Inflammatory macrophage (primary cell): ENCODE measurements at places on chromosomes 2 and 18.
A peak's percentile ranks its signal among the peaks of the same experiment; 100 is the strongest.

- no peak for DNase-seq
Observed at GRCh38 chr18:7793100-7793499, 226.0 kb downstream of the PTPRM start.

GRCh38 chr2:198490748-198491147, 686.4 kb downstream of the PLCL1 start:
- no peak for DNase-seq

GRCh38 chr2:60329225-60329624, 224.2 kb downstream of the BCL11A start:
- DNase-seq, result no peak

- peak; percentile 77 for DNase-seq
Observed at GRCh38 chr2:203909261-203909967, 27.1 kb upstream of the ICOS start.

DNA sequence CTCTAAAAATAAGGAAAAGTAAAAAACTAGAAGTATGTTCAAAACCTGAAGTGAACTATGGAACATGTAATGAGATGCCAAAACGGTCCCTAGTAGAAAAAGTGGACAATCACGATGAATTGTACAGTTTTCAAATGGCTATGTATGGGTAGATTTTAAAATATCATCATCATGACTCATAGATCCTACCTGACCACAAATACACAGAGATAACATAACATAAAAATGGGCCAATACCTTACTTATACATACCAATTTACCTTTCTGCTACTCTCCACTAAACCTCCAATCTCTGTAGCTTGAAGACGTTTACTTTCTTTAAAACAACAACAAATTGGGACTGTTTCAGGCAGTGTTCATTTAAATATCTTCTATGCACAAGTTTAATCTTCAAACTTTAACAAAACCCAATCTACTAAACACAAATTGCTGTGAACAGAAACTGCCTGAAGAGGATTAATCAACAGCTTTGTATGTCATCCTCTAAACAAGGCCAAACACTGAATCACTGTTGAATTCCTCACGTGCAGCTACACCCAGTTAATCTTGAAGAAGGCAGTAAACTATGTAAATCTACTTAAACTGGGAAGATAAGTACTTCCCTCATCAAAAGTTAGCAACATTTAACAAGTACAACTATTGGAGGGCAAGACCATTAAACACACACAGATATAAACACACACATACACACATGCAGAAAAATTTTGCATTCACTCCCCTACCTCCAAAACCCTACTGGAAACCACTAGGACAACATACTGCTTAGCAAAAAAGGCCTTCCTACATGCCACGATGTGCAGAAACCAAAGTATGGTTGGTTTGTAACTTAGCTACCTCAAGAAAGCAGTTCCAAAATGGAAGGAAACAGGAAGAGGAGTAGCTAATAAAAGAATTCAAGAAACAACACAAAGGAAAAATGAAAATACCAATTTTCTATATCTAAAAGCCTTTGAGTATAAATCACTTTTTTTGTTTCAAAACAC, 90.3 kb downstream of the RBMS1 start:
- no peak for DNase-seq

- DNase-seq, result no peak
Observed at GRCh38 chr18:51430538-51430937, 233.1 kb upstream of the MEX3C start.

DNA sequence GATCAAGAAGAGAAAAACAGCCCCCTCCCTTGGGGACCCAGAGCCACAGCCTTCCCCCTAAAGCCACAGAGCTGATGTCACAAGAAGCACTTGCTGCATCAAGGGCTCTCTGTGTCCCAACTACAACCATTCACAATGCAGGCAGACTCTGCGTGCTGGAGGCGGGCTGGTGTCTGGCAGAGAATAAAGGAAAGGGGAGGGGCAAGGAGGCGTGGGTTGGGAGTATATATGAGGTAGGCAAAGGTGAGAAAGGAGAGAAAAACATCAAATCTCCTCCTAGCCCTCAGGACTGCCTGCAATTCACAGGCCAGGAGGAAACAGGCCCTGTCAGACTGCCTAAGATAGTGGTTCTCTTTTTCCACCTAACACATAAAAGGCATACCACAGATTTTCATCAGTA, 48.8 kb upstream of the IHH start:
- peak; percentile 42 for DNase-seq

- no peak for DNase-seq
Observed at GRCh38 chr2:238893349-238894000, 45.6 kb downstream of the TWIST2 start.

GRCh38 chr2:96144481-96145035, 682 bp downstream of the DUSP2 start:
- DNase-seq, result peak; percentile 27

DNA sequence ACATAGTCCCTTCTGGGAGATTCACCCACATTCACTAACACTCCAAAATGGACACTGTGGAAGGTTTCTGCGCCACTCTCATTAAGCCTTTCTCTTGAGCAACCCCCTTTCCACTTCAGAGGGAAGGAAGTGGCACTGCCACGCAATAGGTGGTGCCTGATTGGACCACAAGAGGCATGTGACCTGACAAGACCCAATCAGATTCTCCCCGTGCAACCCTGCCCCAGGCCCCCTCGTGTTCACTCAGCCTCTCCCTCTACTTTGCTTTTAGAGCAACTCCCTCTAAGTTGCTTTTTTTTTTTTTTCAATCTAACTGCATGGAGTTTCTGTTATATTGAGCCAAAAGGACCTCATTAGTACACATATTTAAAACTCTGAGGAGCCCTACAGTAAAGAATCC, 158.0 kb downstream of the EN1 start:
- DNase-seq, result no peak

GRCh38 chr18:58781627-58782194, 83.0 kb upstream of the ZNF532 start:
- peak; percentile 82 for DNase-seq

GRCh38 chr2:177165061-177165583, 47.5 kb upstream of the HNRNPA3 start:
- peak; percentile 46 for DNase-seq

- no peak for DNase-seq
Observed at GRCh38 chr2:241034490-241035141, 36.2 kb downstream of the SNED1 start.

GRCh38 chr2:104434318-104434792, 419.6 kb upstream of the POU3F3 start:
- no peak for DNase-seq

DNA sequence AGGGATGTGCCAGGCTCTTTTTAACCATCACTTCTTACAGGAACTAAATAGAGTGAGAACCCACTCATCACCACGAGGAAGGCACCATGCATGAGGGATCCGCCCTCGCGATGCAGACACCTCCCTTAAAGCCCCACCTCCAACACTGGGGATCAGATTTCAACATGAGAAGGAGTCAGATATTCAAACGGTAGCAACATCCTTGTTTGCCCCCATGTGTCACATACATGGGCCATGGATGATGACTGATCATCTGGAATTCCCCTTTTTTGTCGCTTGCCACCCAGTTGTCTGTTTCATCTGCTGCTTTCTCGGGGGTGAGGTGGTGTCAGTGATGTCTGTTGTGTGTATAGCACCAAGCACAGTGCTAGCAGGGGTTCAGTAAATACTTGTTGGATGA, 57.9 kb downstream of the NCK2 start:
- peak; percentile 64 for DNase-seq

DNA sequence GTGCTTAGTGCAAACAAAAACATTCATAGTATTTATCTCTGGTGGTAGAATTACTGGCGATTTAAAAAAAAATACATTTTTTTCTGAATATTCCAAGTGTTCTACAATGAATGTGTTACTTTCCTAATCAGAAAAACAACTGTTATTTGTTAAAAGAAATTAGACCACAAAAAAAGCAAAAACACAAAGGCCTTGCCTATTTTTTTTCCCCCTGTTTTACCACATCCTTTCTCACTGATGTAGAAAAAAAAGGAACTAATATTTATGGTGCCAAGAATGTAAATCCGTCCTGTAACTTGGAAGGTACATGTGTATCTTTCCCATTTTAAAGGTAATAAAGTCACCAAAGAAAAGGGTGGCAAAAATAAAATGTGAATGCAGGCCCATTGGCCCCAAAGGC, 28.4 kb upstream of the MGAT4A start:
- no peak for DNase-seq

GRCh38 chr2:120622159-120622869, 113.4 kb upstream of the GLI2 start:
- DNase-seq, result no peak

DNA sequence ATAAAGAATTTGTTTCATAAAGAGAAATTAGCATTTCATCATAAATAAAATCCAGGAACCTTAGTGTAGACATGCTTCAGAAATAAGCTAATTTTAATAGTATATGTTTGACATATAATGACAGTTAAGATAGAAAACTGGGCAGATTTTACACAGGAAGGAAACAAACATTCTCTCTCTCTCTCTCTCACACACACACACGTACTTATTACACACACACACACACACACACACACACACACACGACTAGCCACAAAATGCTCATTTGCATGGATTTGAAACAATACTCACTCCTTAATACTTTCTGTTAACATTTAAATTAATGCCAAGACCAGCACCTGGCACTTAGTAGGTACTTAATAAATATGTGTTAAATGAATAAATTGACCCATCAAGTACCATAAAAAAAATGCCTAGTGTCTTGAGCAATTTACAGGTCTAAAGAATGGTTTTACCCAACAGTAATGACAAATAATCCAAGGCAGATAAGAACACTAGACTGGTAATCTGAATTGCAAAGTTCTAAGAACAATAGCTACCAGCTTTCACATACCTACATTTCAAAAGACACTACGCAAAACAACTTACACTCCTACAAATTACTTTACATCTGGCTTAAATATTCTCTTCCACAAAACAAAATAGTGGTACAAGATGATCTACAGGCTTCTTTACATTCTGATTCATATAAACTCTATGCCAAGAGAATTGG, 2.9 kb upstream of the GALNT3 start:
- DNase-seq, result no peak

DNA sequence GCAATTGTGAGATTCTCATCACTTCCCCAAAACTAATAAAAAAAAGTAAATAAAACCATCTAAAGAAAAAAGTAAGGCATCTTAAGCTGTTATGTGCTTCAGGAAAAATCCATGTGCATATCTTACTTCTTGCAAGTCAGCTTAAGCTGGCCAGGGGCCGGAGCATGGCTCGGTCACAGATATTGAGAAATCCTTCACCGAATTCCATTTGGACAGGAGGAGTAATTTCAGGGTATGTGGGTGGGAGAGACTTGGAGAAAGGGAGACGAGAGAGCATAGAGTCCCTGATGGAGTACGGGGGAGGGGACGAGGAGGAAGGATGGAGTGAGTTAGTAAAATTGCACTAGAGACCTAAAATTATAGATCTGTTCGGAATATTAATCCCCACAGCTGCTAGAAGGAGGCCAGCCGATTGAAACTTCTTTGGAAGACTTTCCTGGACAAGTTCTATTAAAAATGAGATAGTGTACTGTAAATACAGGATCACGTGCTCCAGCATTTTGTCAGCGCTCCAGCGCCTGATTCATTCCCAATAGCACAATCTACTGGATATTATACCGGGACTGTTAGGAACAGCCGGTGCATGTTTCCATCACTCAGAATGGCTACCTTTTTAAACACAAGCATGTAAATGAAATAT, 438.5 kb downstream of the ZNF516 start:
- DNase-seq, result no peak

DNA sequence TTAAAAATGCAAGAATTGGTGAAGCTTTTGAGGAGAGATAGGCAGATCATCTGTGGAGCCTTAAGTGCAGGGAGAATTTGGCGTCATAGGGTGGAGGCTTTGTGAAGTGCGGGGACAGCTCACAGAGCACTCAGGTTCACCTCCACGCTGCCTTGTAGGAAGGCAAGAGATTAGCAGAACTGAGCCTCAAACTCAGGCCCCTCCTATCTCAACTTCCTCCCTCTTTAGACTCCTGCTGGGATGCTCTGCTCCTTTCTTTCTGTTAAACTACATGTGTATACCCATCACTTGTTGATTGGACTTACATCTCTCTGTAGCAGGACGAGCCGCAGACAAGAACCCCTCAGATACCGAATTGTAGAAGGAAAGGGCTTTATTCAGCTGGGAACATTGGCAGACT, 422.2 kb downstream of the SETBP1 start:
- no peak for DNase-seq

GRCh38 chr18:78754311-78755043, 225.1 kb upstream of the SALL3 start:
- no peak for DNase-seq

- no peak for DNase-seq
Observed at GRCh38 chr2:191086706-191087105, 64.1 kb downstream of the STAT4 start.

- peak; percentile 63 for DNase-seq
Observed at GRCh38 chr2:219475697-219476651, 22.7 kb upstream of the GMPPA start.

DNA sequence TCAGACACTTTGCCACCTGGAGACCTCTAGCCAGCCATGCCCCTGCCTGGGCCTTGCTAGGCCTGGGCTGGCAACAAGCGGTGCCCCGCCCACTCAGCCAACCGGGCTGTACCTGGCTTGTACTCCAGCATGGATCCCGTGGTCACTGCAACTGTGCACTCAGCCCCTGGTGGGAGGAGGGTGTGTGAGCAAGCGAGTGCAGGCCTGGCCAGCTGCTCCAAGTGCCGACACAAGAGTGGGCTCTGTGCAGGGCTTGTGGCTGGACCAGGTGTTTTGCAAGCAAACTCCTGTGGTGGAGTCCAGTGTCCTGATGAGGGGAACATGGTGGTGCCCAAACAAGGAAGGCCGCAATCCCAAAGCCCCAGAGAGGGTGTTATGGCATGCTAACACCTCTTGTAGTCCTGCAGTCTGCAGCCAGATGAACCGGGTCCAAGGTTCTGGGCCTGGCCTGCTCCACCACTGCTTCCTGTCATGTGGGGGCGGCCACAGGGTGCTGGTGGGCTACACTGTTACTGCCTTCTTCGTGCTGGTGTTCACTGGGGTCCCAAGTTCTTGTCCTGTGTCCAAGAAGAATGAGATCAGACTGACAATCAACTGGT, 60.1 kb upstream of the CD28 start:
- DNase-seq, result no peak

GRCh38 chr2:242031481-242032019, 162.0 kb downstream of the RTP5 start:
- DNase-seq, result peak; percentile 23

GRCh38 chr2:64985447-64985846, 3.8 kb upstream of the SLC1A4 start:
- DNase-seq, result no peak

DNA sequence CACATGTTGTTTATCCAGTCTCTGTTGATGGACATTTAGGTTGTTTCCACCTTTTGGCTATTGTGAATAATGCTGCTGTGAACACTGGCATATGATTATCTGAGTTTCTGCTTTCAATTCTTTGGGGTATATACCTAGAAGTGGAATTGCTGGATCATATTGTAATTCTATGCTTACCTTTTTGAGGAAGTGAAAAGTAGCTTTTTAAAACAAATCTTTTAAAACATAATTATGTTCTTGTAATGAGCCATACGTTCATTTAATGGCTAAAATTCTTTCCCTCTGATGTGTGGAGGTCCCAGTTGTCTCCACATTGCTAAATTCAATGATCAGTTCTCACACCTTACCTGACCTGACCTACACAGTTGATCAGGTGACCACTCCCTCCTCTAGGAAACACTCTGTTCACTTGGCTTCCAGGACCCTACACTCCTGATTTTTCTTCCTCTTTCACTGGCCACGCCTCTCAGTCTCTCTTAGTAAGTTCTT, 27.8 kb upstream of the SERTAD2 start:
- DNase-seq, result no peak
